ENCODE measurements at places on chromosomes 4 and X.

- DNase-seq: no peak
Measured at GRCh38 chr4:67256388-67257043, 288.8 kb downstream of the CENPC start.

- no peak for DNase-seq
Measured at GRCh38 chrX:81195712-81196111, 6.0 kb downstream of the HMGN5 start.

DNA sequence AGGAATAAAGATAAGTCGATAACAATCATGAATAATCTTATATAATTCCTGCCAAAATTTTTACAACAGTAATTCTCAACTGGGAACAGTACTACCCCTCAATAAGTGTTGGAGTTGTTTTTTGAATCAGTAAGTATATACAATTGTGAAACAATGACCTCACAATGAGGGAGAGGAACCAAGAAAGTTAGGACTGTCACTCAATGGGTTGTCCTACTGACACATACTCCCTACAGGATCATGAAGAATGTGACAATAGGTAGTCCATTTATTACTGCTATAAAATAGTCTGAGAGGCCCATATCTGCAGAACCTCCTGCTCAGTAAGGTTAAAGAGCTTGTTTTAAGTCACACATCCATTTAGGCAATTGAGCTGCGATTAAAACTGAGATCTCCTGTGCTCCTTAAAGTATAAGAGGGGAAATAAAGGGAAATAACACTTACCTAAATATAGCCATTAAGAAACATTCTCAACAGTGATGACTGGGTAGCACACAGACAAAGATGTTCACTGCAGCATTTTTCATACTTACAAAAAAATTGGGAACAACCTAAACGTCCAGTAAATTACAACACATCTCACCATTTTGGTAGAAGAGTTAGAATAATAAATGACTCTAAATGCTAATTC is 26.2 kb downstream of the FBXW7 start:
- no peak for DNase-seq

DNA sequence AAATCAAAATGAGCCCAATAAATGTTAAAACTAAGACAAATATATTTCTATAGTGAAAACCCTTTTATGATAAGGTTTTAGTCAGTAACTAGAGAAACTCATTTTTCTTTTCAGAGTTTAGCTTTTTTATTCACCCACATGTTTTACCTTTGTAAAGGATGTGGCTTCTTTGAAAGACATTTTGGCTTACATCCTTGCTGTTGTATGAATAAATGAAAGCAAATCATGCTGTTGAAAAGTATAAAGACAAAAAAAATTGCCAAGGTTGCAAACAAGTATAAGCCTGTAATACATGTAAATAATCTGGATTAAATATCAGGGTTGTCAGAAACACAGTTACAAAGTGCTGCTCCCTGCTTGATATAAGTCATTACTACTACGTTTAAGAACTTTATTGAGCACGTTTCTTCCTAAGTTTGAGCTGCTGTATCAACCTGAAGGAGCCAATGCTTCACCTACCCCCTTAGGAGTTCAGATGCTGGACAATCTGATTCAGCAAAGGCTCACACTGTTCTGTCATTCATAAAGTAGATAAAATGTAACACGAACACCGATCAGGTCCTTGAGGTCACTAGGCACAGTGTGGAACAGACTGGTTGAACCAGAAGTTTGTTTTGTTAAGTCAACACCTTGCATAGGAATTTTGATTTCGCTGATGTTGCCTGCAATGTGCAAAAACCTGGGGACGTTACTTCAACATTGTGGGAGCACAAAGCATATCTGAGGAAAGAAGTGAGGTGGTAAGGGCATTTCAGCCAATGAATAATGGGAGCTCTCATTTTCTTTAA is 321.2 kb upstream of the BMP3 start:
- no peak for DNase-seq

DNA sequence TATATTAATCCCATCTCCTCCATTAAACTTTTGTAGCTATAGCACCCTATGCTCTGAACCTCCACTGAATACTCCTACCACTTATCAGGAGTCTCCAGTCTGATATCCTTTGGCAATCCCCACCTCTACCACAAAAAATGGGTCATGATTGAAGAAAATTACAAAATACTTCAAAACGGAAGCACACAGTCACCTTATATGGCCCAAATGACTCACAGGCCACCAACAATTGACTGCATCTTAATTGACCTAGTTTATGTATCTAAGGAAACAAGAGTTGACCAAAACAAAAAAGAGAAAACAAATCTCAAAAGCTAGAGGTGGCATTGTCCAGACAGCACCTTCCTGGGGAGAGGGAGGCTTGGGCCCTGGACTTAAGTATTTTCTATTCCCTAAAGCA is 120.0 kb upstream of the DIAPH2 start:
- DNase-seq: no peak

GRCh38 chr4:24519649-24520048 is 64.7 kb downstream of the DHX15 start:
- DNase-seq: no peak

DNA sequence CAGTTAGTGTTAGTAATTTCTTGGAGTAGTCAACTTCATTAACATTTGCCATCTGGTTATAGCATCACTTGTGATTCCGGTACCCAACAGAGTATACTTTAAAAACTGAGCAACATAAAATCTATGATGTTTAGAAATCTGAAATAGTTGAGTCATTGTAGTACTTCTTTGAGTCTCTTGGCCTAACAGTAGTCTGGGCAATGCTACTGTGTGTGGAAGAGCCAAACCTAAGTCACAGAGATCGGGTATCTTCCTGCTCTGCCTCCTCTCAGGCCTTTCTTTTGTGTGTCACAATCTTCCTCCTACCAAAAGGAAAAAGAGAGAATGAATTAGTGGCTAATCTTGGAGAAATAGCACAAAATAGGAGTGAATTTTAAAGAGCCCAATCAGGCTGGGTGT is 25.5 kb downstream of the DCUN1D4 start:
- DNase-seq: no peak

DNA sequence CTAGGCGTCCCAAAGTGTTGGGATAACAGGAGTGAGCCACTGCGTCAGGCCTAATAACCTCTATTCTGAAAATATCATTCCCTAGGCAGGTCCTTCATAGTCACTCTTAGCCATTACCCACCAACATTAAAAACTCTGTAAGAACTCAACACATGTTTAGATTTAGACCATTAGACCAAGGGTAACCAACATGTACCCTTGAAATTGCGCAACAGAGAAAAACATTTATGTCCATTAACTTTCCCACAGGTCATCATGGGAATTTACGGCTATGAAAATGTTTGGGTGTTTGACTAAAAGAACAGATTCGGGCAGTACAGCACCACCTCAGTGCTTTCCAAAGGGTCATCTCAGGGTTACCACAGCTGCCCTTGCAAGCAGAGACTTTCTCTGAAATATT is 7.5 kb downstream of the KLHL13 start:
- DNase-seq: no peak

DNA sequence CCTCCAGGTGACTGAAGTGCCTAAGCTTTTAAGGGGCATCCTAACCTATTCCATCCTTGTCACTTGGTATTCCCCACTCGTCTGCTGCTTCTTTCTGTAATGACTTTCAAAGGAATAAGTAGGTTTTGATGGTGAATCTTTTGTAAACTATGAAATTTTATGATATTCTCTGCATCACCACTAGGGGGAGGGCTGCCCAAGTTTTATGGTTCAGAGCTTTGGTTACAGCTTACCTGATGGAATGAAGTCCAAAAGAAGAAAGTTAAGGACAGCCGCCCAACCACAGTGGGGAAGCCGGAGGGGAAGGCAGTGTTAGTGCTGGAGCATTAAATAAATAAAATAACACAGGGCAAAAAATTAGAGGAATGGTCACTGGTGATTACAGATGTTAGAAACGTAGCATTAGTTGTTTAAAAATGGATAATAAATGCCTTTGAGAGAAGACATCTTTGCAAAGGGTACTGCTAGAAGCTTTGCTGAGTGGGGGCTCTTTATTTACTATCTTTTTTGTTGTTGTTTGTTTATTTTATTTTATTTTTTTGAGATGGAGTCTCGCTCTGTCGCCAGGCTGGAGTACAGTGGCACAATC is 204.9 kb downstream of the GBA3 start:
- DNase-seq: peak; percentile 4

DNA sequence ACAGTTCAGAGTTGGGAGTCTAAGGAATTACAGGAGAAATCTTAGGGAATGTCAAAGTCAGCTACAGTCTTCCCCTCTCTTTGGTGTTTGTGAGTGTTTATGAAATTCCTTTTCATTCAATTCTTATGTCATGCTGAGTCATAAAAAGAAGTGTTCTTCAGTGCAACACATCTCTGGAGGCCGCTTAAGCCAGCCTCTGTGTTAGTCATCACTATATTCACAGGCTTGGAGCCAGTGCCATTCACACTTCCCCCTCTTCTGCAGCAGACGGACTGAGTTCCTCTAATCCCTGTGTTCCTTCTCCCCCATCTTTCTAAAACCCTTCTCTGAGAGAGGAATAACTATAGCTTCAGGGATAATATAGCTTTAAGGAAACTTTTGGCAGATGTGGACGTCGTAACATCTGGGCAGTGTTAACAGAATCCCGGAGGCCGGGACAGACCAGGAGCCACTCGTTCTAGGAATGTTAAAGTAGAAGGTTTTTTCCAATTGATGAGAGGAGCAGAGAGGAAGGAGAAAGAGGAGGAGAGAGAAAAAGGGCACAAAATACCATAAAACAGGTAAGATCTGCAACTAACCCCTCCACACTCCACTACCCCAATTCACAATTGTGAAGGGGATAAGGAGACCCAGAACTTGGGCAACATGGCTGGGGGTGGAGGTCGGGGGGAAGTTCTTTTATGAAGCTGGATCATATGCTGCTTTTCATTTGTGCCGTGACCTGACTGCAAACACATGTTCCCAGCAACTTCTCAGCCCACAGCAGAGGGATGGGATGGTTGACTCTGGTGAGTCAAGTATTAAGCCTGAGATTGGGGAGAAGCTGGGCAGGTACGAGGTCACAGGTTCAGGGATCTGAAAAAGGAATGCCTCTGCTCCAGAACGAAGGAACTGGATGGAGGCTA is at the start of gene SRPX2:
SRPX2 (plus strand) TSS at position 244 of the 905 bp plus-strand sequence. CDS start 2,124 bp downstream, outside the sequence.
- no peak for DNase-seq

DNA sequence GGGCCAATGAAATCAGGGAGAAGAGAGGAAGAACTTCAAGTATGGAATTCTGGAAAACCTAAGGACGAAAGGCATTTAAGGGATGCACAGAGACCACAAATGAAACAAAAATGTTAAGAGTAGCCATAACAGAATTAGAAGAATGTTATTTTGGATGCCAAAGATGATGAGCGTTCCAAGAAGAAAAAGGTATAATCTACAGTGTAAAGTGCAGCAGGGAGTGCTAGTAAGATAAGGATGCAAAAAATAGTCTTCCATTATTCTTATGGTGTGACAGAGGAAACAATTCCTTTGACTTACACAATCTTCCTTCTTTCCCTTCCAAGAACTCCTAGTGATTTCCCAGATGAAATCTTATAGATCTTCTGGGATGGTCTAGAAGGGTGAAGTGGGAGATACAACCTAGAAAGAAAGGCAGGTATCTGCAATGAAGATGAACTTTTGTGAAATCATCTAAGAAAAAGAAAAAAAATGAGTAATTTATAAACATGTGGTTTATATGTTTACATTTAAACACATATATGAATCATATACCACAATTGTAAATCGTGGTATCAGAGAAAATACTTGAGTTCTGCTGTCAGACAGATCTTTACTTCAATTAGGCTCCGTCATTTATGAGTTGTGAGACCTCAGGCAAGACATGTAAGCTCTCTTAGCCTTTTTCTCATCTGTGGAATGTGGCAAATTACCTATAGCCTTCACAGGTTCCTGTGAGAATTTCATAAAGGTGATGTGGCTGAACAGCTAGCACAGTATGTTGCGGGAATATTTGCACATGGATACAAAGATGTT is 8.1 kb downstream of the MORF4L2 start:
- DNase-seq: no peak
